ENCODE measurements at places on chromosomes 12 and 14.

GRCh38 chr12:67991158-67991557 is 1.9 kb downstream of the IFNG-AS1 start:
- no peaks in the 10 kb centered on the region for H3K36me3 ChIP-seq
- no peak for DNase-seq
- no peak overlapping the region for H3K27ac ChIP-seq

- peaks cover 10% of the 10 kb centered on the region for H3K4me1 ChIP-seq
- H3K36me3 ChIP-seq: peaks cover 5% of the 10 kb centered on the region
- H3K27me3 ChIP-seq: peaks cover 2% of the 10 kb centered on the region
- no peak for DNase-seq
- H3K4me3 ChIP-seq: no peak overlapping the region
- H3K27ac ChIP-seq: no peak overlapping the region
These were observed 37.2 kb downstream of the CFAP251 start for GRCh38 chr12:121955258-121956237.

GRCh38 chr14:62031504-62031903 is 269.3 kb downstream of the SNAPC1 start:
- H3K4me1 ChIP-seq: no peaks in the 10 kb centered on the region
- no peaks in the 10 kb centered on the region for H3K36me3 ChIP-seq
- no peak for DNase-seq
- no peak overlapping the region for H3K4me3 ChIP-seq

DNA sequence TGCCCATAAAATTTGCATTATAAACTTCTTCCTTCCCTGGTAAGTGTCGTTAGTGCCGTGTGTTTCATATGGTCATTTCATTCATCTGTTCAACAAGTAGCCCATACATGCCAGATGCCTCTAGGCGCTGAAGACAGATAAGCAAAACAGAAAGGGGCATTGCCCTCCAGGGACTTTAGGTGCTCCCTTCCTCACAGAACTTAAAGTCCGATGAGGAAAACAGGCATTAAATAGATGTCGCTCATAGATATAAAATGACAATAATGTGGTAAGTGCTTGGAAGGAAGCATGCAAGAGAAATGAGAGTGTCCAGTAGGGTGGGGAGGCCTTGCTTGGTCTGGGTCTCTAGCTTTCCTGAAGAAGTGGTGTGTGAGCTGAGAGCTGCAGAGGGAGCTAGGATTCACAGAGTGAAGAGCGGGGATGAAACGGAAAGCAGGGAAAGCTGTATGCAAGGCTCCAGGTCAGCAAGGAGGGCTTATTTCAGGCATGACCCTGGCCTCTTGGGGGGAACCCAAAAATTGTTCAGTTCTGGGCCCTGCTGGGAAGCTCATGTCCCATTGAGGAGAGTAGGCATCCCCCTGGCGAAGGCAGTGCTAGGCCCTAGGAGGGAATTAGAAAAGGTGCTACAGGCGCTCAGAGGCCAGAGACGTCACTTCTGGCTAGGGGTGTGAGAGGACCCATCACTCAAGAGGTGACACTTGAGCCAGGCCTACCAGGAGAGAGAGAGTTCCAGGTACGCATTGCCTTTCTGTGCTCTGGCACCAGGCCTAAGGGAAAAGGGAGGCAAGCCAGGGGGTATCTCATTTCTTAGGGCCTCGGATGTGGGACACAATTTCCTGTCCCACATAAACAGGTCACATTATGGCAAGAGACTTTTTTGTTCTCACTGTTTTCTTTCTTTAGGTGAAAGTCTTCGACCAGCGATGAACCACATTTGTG is 11.9 kb downstream of the UBE3B start:
- H3K4me1 ChIP-seq: no peaks in the 10 kb centered on the region
- no peak overlapping the region for H3K4me3 ChIP-seq
- H3K27me3 ChIP-seq: no peaks in the 10 kb centered on the region
- H3K36me3 ChIP-seq: peaks cover 43% of the 10 kb centered on the region
- no peak for DNase-seq
- no peak overlapping the region for H3K27ac ChIP-seq

GRCh38 chr12:93191423-93191822 is 186.3 kb upstream of the NUDT4 start:
- DNase-seq: no peak
- peaks cover 10% of the 10 kb centered on the region for H3K4me1 ChIP-seq
- no peak overlapping the region for H3K4me3 ChIP-seq
